ENCODE measurements at places on chromosomes 11 and 22. TPM values are rescaled to one million over a fixed set of nuclear protein-coding genes. Genes with fewer than 3 reads are reported as not detected.

DNA sequence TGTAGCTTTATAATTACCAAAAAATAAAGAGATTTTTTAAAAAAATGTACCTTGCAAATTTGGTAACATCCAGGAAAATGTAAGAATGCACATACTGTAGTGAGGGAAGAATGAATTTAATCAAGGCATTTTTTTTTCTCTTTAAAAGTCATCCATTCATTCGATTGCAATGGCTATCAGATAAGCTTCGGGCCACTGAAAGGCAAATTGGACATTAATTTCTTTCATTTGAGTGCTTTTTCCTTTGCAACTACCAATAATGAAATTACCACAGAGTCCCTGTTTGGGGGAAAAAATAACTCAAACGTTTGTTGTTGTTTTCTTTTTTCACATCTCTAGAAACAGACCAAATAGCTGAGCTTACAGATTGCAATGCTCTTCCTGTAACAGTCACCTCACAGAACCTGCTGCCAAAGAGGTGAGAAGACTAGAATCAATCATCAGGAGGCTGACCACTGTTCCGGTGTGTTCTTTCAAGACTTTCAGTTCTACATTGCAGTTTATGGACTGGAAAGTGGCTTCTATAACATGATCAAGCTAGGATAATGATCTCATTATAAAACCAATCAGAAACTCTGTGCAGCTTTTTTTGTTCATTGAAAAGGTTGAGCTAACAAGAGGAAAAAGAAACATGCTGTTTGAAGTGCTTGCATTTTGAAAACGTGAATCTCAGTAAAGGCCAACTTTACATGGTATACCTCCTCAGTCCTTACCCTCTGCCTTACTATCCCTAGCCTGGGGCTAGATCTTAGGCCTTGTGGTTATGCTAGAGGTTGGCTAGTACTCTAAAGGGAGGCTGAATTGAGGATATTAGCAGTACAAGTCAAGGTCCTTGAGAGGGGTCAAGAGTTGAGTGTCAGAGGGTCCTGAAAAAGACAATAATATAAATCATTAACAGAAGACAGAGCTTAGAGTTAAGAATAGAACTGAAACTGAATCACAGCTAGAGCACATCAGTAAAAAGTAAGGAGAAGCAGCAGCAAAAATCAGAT is 1276.1 kb downstream of the LRRC4C start:
- DNase-seq: no peak

- DNase-seq: no peak
Measured at GRCh38 chr11:115665175-115665821, 161.1 kb upstream of the CADM1 start.

DNA sequence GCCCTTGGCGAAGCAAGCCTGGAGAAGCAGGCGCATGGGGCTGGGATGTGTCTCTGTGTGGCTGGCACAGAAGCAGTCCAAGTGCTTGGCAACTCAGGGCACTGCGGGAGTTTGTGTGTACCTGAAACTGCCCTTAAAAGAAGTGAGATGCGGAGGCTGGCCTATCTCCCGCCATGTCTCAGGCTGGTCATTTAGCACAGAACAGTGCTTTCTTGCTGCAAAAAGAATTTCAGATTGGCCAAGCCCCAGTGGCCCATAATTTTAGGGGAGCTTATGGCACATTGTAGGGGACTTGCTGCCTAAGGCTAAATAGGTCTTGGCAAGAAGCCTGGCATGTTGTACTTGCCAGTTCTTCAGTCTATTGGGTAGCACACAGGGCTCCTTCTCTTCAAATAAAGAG is 16.4 kb downstream of the EHF start:
- no peak for DNase-seq

- DNase-seq: peak; percentile 78
Measured at GRCh38 chr22:46070215-46070802, 80.0 kb upstream of the PPARA start.

APOBEC3H gene
- 0.60 TPM for total RNA-seq

PIK3IP1 gene
- total RNA-seq: 1.1 TPM
